ENCODE measurements at places on chromosomes 16 and 17.

DNA sequence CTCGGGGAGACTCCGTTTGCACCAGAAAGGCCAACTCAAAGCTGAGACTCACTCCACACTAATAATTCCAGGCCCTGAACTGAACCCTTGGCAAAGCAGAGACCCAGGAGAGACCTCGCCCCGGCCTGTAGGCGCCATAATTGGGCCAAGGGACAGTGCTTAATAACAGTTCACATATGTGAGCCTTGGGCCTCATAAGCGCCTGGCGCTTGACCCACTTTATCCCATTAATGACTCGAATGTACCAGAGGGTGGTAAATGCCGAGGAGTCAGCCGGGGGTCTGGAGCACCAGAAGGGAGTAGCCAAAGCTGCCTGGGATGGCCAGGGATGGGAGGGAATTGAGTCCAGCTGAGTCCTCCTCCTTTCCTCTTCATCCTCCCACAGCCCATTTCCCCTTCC, 24.6 kb downstream of the SLC6A4 start:
- no peak for DNase-seq

GRCh38 chr16:21618281-21618680, 18.9 kb downstream of the METTL9 start:
- no peak for DNase-seq

DNA sequence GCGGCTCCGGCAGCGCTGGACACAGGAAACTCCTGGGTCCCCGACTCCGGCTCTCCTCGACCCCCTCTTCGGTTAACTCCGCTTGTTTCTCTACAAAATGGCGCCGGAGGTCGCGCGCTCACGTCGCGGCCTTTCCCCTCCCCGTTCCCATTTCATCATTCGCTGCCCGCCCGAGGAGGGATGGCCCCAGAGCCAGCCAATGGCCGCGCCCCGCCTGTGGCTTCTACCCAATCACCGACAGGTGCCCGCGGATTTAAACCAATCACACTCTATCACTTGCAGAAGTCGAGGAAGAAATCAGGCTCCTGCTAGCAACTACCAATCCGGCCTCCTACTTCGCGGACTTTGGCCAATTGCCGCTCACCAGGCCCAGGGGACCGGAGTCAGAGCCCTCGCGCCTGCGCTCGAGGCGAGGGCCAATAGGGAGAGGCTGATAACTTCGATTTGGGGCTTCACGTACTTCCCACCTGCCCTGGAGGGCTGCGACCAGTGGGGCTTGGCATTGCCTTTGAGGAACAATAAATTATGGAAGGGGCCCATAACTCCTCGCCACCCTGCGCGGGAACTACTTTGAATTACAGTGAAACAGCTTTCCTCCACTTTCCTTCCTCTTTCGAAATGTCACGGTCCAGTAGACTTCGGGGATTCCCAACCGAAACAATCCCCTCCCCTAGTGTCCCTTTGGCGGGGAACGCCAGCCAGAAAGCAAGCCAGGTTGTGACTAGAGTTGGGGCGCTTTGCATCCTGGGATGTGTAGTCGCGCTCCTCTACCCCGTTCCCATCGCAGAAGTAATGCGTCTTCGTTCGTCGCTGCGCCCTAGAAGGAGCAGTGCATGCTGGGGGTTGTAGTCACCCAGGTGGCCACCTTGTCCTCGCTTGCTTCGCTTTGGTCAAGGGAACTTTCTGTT, at the start of gene CNOT1:
Gene CNOT1 (minus strand): TSS at position 94 of the 908 bp plus-strand sequence. CDS start 30,489 bp downstream, outside the sequence.
- peak; percentile 99 for DNase-seq

GRCh38 chr17:44351961-44352827, 7.1 kb downstream of the GRN start:
- DNase-seq = no peak

GRCh38 chr17:8237175-8237574, 10.7 kb downstream of the CTC1 start:
- no peak for DNase-seq

DNA sequence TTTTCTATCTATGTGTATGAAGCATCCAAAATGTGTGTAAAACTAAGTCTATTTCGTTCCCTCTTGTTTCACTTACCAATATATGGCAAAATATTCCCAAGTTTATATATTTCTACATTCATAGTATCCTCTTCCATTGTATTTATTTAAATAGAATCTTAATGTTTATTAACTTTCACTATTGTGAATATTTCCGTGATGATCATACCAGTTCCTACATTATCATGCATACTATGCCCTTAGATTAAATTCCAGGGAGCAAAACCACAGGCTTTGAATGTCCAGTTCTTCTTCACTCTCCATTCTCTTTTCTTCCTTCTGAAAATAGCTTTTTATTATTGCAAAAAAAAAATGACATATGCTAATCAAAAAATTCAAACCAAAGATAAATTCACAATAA, 4.0 kb downstream of the MAP2K6 start:
- DNase-seq = no peak

- no peak for DNase-seq
Observed at GRCh38 chr16:79104567-79104966, 496.0 kb downstream of the MAF start.

- no peak for DNase-seq
Observed at GRCh38 chr16:20760346-20760745, 3.5 kb upstream of the ACSM3 start.

GRCh38 chr16:20257234-20257633, 70.1 kb downstream of the GP2 start:
- DNase-seq = no peak

- DNase-seq = peak; percentile 76
Observed at GRCh38 chr17:68291836-68292688, 767 bp downstream of the ARSG start.

DNA sequence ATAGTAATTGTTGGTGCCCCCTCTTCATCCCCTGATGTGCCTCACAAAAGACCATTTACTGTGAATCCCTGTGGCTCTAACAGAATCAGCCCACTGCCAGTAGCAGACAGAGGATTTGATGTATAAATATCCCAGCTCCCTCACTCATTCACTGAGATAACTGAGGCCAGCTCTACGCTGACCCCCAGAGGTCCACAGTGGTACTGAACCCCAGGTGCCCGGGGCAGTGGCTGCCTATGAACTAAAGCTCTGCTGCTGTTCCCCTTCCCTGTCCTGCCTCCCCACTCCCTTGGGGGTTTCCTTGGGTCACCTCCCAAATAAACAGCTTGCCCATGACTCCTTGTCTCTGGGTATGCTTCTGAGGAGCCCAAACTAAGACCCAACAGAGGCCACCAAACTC, 295.8 kb downstream of the FOXL1 start:
- DNase-seq = no peak

DNA sequence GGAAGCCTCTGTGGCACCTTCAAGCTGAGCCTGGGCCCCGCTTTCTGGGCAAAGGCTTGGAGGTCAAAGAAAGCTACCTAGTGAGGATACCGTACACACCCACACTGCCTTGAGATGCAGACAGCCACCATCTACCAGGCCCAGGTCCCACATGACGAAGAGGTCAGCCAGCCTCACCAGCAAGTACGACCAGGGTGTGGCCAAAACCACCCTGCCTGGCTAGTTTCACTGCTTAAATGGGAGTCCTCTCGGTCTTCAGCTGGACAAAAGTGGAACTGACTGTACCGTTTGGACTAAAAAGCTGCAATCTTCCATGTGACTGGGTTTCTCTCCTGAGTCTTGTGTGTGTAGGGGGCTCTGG, 21.6 kb downstream of the VASN start:
- no peak for DNase-seq

DNA sequence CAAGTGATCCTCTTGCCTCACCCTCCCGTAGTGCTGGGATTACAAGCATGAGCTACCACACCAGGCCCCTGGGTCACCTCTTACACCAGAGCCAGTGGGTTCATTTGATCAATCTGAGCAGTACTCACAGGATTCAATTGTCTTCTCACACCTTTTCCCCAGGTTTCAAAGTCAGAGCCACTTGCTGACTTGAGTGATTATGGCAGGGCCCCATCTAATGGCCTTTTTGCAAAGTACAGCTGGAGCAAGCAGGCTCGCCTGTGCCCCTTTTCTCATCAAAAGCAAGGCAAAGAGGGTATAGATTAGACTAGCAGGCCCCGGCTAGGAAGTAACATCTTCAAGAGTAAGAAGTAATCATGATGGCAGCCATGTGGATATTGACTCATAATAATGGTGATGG, 114.8 kb upstream of the NOL11 start:
- peak; percentile 16 for DNase-seq

DNA sequence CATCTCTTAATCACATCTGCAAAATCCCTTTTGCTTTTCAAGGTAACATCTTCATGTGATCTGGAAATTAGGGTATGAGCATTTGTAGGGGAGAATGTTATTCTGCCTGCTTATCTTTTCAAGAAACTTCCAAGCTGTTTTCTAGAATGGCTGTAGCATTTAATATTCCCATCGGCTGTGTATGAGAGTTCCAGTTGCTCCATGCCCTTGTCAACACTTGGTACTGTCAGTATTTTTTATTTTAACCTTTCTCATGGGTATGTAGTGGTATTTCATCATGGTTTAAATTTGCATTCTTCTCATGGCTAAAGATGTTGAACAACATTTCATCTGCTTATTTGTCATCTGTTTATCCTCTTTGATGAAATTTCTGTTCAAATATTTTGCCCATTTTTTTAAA, 90.6 kb upstream of the HLF start:
- no peak for DNase-seq

- no peak for DNase-seq
Observed at GRCh38 chr16:8572063-8572918, 18.0 kb downstream of the TMEM114 start.

- DNase-seq = no peak
Observed at GRCh38 chr17:10585529-10585928, 36.1 kb upstream of the MYH2 start.

DNA sequence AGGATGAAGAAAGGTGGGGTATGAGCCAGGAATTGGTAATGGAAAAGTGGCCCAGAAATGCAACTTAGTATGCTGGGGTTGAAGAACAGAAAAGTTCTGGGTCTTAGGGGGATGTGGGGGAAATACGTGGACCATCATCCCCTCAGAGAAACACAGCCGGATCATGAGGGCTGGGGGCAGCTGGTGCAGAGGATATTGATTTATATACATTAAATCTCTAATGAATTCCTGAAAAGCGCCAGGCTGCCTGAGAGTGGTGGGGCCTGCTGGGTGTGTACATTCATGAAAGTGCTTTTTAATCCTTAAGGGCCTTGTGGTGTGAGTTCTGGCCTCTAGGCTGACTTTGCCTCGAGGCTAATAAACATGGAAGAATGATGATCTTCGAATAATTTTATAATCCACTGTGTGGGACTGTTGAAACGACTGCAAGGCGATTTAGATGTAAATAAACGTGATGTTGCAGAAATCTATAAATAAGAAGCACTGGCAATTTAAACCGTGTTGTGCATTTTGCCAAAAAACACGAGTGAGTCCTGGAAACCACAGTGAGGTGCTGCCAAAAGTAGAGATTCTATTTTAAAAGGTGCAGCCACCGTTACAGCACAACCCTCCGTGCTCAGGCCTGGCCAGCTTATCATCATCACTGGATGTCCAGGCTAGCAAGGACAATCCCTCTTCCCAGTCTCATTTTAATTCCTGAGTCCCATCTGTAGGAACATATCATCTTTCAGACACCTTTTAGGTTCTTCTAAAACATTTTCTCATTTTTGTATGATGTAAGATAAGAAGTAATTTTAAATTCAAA, 32.1 kb downstream of the PRKAR1A start:
- DNase-seq = no peak

DNA sequence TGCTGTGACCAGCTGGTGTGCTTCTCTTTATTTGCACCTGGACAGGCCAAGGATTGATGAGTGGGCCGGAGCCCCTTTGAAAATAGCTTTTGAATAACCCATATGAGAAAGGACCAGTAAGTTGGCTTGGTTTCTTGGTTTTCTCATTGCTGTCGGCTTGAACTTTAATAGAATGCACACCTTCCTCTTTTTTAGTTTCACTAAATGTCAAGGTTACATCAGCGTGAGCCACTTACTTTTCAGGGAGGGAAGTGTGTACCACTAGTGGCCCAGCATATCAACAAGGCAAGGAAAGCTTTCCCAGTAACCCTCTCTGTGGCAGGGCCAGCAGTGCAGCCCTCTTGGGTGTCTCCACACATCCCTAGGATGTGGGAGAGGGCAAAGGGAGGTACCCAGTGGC, 433.3 kb downstream of the CA10 start:
- DNase-seq = no peak

- DNase-seq = no peak
Observed at GRCh38 chr17:54544249-54544648, 356.4 kb upstream of the TOM1L1 start.

- peak; percentile 70 for DNase-seq
Observed at GRCh38 chr17:78708510-78708973, 73.5 kb downstream of the CYTH1 start.

DNA sequence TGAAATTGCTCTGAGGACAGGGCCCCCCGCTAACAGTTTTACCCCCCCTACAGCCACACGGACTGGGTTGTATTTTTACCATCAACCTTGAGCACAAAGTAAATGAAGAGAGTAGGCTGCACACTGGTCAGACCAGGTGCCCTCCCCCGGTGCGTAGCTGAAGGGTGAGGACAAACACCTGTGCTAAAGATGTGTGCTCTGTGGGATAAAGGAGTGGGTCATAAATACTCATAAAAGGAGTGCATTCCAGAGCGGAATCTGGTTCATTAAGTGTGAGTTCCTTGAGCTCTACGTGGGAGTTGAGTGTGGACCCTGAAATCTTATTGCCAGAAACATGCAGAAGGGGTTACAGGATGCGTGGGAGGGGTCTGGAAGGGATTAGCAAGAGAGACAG, 217.0 kb downstream of the CCDC182 start:
- DNase-seq = no peak

- DNase-seq = peak; percentile 75
Observed at GRCh38 chr17:77772461-77772897, 186.0 kb upstream of the TNRC6C start.

- DNase-seq = no peak
Observed at GRCh38 chr17:42913522-42913921, 12.9 kb downstream of the G6PC1 start.

GRCh38 chr16:87451563-87452210, 41.1 kb downstream of the ZCCHC14 start:
- DNase-seq = no peak
